ENCODE measurements at places on chromosomes 12 and 14. TPM values are rescaled to one million over a fixed set of nuclear protein-coding genes. Genes with fewer than 3 reads are reported as not detected.
A peak's percentile ranks its signal among the peaks of the same experiment; 100 is the strongest.

DNA sequence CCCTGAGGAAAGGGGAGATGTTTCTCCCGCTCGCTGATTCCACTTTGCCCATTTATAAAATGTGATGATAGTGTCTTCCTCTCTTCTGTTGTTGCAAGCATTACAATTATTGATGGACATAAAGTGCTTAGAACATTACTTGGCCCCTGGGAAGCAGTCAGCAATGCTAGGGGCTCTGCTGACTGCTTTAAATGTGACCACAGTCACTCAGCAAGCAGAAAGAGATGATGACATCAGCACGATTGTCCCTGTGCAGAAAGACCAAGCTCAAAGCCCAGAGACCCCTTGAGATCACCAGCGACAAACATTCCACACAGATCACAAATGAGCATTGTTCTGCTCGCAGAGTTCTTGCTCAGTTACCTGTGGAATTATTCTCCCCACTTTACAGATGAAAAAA lies 26.5 kb downstream of the TUNAR start:
- H3K4me3 ChIP-seq: no peak overlapping the region
- H3K4me1 ChIP-seq: no peaks in the 10 kb centered on the region
- no peak overlapping the region for H3K27ac ChIP-seq

- peaks cover 51% of the 10 kb centered on the region for H3K36me3 ChIP-seq
- H3K27ac ChIP-seq: peak overlapping the region; percentile 65
- DNase-seq: no peak
- H3K27me3 ChIP-seq: no peaks in the 10 kb centered on the region
- no peak overlapping the region for H3K4me3 ChIP-seq
- peaks cover 24% of the 10 kb centered on the region for H3K4me1 ChIP-seq
These were observed 51.0 kb downstream of the SPTLC2 start for GRCh38 chr14:77565289-77565993.

DNA sequence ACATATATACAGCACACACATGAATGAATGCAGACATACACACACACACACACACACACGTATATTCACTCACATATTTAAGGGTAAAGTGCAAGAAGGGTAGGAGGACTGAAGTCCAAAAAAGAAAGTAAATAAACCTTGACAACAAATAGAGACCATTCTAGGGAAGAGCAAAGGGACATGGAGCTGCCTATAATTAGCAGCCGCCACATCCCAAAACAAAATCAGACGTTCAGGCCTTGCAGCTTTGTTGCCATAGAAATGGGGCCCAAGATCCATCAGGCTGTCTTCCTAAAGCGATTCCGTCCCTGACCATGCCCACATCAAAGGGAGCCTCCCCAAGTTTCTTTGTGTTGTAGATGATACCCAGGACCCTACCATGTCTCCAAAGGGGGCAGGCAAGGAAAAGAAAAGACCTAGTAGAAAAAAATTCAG lies 703.5 kb upstream of the TBX3 start:
- no peaks in the 10 kb centered on the region for H3K27me3 ChIP-seq
- peaks cover 6% of the 10 kb centered on the region for H3K4me1 ChIP-seq
- H3K4me3 ChIP-seq: no peak overlapping the region
- no peak overlapping the region for H3K27ac ChIP-seq

GRCh38 chr12:58819345-58819744 lies 101.0 kb downstream of the LRIG3 start:
- DNase-seq: no peak
- H3K4me3 ChIP-seq: no peak overlapping the region
- H3K36me3 ChIP-seq: no peaks in the 10 kb centered on the region
- peaks cover 2% of the 10 kb centered on the region for H3K4me1 ChIP-seq
- H3K27me3 ChIP-seq: no peaks in the 10 kb centered on the region

DNA sequence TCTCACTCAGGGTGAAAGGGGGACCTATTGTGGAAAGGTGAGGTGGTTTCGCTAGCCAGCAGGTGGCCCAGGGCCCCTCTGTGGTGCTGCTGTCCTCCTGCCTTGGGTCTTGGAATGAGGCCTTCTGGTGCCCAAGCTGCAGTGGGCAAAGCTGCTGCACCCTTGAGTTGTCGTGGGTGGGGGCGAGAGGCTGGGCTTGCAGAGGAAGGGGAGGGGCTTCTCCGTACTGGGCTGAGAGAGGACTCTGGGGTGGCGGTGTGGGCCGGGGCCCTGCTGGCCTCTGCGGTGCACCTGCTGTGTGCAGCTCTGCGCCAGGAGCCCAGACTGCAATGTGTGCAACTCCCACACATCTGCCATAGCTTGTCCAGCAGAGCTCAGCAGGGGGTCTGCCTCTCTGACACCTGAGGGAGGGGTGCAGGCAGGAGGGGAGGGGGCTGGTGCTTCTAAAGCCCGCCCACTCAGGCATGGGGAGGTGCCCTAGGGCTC lies 145.8 kb downstream of the KIF26A start:
- no peaks in the 10 kb centered on the region for H3K36me3 ChIP-seq
- no peaks in the 10 kb centered on the region for H3K4me1 ChIP-seq
- no peak overlapping the region for H3K4me3 ChIP-seq
- H3K27ac ChIP-seq: no peak overlapping the region

DNA sequence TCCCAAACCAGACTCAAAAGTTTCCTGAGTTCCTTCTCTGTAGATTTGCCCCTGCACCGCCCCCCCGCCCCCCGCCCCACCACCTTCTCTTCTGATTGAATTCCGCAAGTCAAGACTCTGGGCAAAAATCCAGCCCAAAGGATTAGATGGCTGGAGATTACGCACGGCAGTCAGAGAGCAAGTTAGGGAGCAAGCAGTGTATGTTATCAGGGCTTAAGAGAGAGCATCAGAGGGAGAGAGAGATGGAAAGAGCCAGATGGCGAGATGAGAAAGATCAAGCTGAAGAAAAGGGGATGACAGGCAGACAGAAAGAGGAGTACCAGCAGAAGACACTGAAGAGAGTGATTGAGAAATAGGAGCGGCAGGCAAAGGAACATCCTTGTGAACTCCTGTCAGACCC lies 13.9 kb upstream of the ANKRD33 start:
- no peak overlapping the region for H3K27ac ChIP-seq
- no peak for DNase-seq
- no peak overlapping the region for H3K4me3 ChIP-seq
- H3K36me3 ChIP-seq: no peaks in the 10 kb centered on the region
- H3K4me1 ChIP-seq: no peaks in the 10 kb centered on the region
- H3K27me3 ChIP-seq: peaks cover 14% of the 10 kb centered on the region

GRCh38 chr14:103728721-103729120 lies 13.1 kb downstream of the ZFYVE21 start:
- no peaks in the 10 kb centered on the region for H3K4me1 ChIP-seq
- DNase-seq: peak; percentile 88
- H3K36me3 ChIP-seq: peaks cover 28% of the 10 kb centered on the region

- peak; percentile 75 for DNase-seq
- no peaks in the 10 kb centered on the region for H3K36me3 ChIP-seq
- H3K27ac ChIP-seq: peak overlapping the region; percentile 35
- H3K4me1 ChIP-seq: peaks cover 13% of the 10 kb centered on the region
- H3K27me3 ChIP-seq: no peaks in the 10 kb centered on the region
- peak overlapping the region; percentile 35 for H3K4me3 ChIP-seq
These were observed 44.2 kb upstream of the FOS start for GRCh38 chr14:75234173-75235115.

GRCh38 chr12:13039328-13039956 lies 4.7 kb upstream of the FAM234B start:
- H3K36me3 ChIP-seq: no peaks in the 10 kb centered on the region
- no peak for DNase-seq
- H3K27ac ChIP-seq: peak overlapping the region; percentile 54
- no peak overlapping the region for H3K4me3 ChIP-seq
- no peaks in the 10 kb centered on the region for H3K27me3 ChIP-seq

DNA sequence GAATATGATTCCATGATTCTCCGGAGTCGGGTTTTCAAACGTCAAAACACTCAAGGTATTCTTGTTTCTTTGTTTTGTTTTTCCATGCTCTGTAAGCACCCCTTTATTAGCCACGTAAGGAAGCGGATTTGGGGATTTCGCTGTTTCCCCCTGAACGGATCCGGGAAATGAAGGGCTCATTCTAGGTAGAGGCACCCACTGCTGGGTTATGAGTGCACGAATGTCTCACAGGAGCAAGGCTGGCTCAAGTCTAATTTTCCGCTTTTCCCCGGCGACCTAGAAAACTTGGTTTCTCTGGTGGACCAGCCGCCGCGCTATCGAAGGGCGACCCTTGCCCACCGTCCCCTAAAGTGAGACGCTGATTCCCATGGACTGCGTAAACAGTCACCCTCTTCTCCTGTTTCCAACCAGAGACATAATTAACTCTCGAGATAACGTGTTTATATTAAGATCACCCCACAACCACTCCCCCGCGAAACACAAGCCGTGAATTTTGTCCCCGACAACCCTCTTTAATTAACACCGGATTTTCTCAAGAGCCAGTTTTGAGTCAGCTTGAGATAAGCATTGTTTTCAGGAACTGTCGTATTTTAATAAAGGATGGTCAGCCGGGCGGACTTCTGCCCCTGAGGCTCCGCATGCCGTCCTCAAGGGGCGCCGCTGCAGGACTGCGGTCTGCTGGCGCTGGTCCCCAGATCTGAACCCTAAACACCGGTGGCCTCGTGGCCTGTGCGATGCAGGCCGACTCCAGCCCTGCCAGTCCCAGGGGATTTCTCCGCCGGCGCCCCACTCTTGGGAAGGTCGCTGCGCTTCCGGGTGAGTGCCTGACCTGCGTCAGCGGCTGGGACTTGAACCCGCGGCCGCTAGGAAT lies 515 bp upstream of the ABCC9 start:
- H3K4me3 ChIP-seq: peak overlapping the region; percentile 73
- H3K27ac ChIP-seq: peak overlapping the region; percentile 51
- H3K36me3 ChIP-seq: no peaks in the 10 kb centered on the region
- peaks cover 38% of the 10 kb centered on the region for H3K27me3 ChIP-seq

GRCh38 chr12:77751939-77752338 lies 78.8 kb upstream of the NAV3 start:
- no peaks in the 10 kb centered on the region for H3K36me3 ChIP-seq
- H3K27me3 ChIP-seq: peaks cover 9% of the 10 kb centered on the region
- H3K4me3 ChIP-seq: peak overlapping the region; percentile 40

DNA sequence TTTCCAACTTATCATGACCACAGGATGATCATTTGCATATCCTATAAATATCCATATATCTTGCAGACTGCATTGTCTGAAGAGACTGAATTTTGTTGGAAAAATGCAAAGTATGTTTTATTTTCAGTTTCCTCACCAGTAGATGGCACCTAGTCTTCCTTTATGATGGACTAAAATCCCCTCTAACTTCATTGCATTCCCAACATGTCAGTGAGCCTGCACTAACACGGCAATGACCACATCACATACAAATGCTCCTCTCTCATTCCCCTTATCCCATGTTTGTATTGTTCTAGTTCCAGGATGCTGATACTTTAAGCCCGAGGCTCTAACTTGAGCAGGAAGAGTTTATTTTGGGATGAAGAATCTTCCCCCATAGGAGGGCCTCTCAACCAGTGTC lies 24.7 kb upstream of the MYBPC1 start:
- no peaks in the 10 kb centered on the region for H3K27me3 ChIP-seq
- no peak overlapping the region for H3K27ac ChIP-seq
- peak; percentile 3 for DNase-seq
- no peak overlapping the region for H3K4me3 ChIP-seq
- H3K4me1 ChIP-seq: no peaks in the 10 kb centered on the region
- H3K36me3 ChIP-seq: no peaks in the 10 kb centered on the region

GRCh38 chr12:98955284-98955683 lies 310.2 kb downstream of the APAF1 start:
- no peak for DNase-seq
- no peaks in the 10 kb centered on the region for H3K4me1 ChIP-seq
- no peak overlapping the region for H3K27ac ChIP-seq
- H3K27me3 ChIP-seq: no peaks in the 10 kb centered on the region
- no peaks in the 10 kb centered on the region for H3K36me3 ChIP-seq

DNA sequence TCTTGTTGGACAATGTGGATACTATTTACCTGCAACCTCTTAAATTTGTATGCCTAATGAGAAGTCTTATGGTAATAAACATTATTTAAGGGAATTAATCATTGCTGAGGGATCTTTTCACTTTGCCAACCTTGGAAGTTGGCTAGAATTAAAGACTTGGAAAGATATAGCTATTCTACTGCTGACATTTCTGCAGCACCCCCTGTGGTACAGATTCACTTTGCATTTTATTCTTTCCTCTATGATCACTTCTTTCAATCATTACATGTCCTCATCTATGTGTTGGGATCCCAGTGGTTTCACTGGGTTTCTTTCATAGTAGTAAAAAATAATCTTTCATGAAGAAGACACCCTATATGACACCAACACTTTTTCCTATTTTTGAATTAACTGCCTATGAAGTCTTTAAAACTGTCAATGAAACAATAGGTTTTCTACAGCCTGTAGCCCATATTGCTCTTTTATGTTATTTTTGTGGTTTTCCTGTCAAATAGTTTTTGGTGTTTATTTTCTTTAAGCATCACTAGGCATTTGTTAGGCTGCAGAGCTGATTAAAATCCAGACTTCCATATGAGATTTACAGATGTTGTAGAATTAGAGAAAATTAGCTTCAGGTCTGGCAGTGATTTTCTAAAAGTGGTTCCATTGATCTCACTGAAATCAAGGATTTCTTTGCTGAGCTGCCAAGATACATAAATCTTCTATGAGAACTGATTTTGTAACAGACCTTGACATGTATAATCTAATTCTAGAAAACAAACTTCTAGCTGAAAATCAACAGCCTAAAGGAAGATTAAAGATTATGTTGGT lies 256.1 kb downstream of the NAV3 start:
- no peaks in the 10 kb centered on the region for H3K27me3 ChIP-seq
- peak overlapping the region; percentile 15 for H3K27ac ChIP-seq
- DNase-seq: no peak

DNA sequence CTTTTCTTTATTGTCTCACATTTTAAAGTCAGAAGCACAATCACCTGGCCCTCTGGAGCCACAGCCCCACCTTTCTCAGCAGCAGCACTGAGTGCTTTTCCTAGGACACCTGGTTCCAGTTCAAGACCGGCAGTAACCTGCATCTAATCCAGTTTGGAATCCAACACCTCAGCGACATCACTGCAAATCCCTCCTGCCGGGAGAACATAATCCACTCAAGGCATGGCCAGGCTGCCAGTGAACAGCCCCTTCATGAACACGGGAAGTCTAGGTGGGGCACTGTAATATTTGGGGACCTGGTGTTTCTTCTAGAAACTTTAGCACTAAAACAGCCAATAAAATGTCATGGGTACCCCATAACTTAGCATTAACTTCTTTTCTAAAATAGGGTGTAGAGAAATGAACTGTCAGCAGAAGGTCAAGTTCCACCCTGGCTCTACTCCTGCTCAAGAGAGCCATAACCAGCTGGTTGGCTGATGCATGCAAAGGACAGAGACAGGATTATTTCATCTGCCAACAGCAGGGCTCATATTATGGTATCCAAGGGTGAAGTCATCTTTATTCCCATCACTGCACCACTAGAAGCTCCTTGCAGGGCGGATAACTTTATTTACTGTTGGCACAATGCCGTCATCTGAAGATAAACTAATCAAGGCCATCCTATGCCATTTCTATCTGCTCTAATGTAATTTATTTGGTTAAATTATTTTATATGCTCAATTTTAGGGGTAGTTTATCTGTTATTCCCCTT lies 76.7 kb downstream of the TTC7B start:
- H3K36me3 ChIP-seq: peaks cover 3% of the 10 kb centered on the region
- no peak overlapping the region for H3K27ac ChIP-seq
- no peak for DNase-seq
- H3K4me3 ChIP-seq: no peak overlapping the region
- H3K27me3 ChIP-seq: no peaks in the 10 kb centered on the region

The POU6F1 gene
- 7.6 TPM for total RNA-seq

The AHSA1 gene
- total RNA-seq: 67.0 TPM

The CTSG gene
- total RNA-seq: not detected

The TIMELESS gene
- 4.1 TPM for total RNA-seq

The RPS6KL1 gene
- 0.36 TPM for total RNA-seq

The KRT74 gene
- total RNA-seq: not detected

The SYCP3 gene
- total RNA-seq: 0.88 TPM

The TMEM30B gene
- 1.1 TPM for total RNA-seq

The KRT6B gene
- not detected for total RNA-seq

The KRT79 gene
- not detected for total RNA-seq

The SCN8A gene
- 26.4 TPM for total RNA-seq

The CCDC196 gene
- total RNA-seq: not detected

The MDGA2 gene
- total RNA-seq: not detected

Data from osteoblast (primary cell).